T-helper 2 cell (primary cell): ENCODE measurements at places on chromosomes 5 and 9.

DNA sequence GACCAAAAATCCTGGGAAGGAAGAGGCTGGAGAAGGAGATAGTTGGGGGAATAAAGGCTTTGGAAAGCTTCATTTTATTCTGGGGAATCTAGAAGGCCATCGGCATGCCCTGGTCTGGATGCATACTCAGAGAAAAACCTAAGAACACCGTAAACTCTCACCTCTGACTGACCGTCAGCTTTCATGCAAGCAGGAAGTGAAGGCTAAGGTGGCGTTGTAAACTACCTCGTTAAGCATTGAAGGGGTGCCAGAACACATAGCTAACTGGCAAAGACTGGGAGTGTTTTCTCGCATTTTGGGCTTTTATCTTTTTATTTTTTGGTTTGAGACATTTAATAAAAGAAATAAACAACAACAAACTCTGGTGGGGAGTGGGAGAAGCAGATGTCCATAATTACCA, 2.6 kb upstream of the SLC38A9 start:
- no peak for DNase-seq

- DNase-seq = no peak
These were observed 18.7 kb downstream of the ADAMTS13 start for GRCh38 chr9:133440874-133441273.

- DNase-seq = no peak
These were observed 215.6 kb upstream of the NREP start for GRCh38 chr5:111972548-111972947.

GRCh38 chr5:124677374-124678351, 68.8 kb downstream of the ZNF608 start:
- DNase-seq = no peak

GRCh38 chr9:4935001-4935672, 49.9 kb upstream of the JAK2 start:
- DNase-seq = no peak

DNA sequence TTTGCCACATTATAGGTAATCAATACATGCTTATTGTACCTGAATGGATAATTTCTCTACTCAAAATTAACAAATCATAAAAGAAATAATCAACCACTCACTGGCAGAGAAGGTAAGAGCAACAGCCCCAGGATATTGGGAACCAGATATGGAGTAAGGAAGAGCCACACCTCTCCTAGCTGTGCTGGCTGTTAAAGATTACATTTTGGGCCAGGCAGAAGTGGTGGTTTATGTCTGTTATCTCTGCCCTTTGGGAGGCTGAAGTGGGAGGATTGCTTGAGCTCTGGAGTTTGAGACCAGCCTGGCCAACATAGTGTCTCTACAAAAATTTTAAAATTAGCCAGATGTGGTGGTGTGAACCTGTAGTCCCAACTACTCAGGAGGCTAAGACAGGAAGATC, 56.4 kb downstream of the BHMT start:
- no peak for DNase-seq

- no peak for DNase-seq
These were observed 28.2 kb downstream of the MRPL36 start for GRCh38 chr5:1771149-1772065.

- no peak for DNase-seq
These were observed 121.5 kb upstream of the SPRY4 start for GRCh38 chr5:142446131-142446959.

- no peak for DNase-seq
These were observed 152.2 kb downstream of the GABBR2 start for GRCh38 chr9:98556511-98556910.

GRCh38 chr5:18732556-18733479, 1098.6 kb downstream of the TAF11L14 start:
- DNase-seq = no peak

- no peak for DNase-seq
These were observed 149.3 kb upstream of the PPP1R26 start for GRCh38 chr9:135330307-135330631.

- no peak for DNase-seq
These were observed 27.7 kb downstream of the G3BP1 start for GRCh38 chr5:151799407-151799806.

DNA sequence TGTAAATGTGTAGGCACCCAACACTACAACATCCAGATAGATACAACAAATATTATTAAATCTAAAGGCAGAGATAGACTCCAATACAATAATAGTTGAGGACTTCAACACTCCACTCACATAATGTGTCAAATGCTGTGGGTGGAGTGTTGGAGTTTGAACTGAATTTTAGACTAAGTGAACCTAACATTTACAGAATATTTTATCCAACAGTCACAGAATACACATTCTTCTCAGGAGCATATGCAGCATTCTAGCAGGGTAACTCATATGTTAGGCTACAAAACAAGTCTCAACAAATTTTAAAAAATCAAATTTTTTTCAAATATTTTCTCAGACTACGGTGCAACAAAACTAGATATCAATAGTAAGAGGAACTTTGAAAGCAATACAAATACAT, 648.7 kb upstream of the CDH18 start:
- DNase-seq = no peak

GRCh38 chr5:158431369-158432029, 572.6 kb upstream of the CLINT1 start:
- no peak for DNase-seq

DNA sequence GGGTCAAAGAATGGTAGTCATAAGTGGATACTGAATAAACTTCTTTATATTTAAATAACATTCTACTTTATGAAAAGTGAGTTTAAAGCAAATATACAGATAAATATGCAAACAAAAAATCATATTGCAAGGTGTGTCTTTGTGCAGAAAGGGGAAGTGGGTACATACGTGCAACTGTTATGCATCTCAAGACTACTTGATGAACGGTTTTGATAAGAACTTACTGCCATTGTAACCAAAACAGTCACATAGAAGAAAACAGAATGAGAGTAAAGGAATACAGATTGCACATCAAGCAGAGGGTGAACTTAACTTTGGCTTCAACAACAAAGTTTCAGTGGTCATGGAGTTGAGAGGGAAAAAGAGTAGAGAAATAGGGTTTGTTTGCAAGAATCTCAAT, 9.9 kb downstream of the CAMK4 start:
- DNase-seq = no peak

- no peak for DNase-seq
These were observed 134.0 kb upstream of the ZNF366 start for GRCh38 chr5:72641164-72641563.

GRCh38 chr9:36832164-36832795, 201.8 kb downstream of the PAX5 start:
- DNase-seq = no peak

GRCh38 chr5:154997746-154998145, 15.8 kb upstream of the KIF4B start:
- DNase-seq = no peak

- no peak for DNase-seq
These were observed 15.4 kb downstream of the ZDHHC21 start for GRCh38 chr9:14677872-14678271.

GRCh38 chr5:2020730-2021129, 138.0 kb upstream of the IRX4 start:
- no peak for DNase-seq

DNA sequence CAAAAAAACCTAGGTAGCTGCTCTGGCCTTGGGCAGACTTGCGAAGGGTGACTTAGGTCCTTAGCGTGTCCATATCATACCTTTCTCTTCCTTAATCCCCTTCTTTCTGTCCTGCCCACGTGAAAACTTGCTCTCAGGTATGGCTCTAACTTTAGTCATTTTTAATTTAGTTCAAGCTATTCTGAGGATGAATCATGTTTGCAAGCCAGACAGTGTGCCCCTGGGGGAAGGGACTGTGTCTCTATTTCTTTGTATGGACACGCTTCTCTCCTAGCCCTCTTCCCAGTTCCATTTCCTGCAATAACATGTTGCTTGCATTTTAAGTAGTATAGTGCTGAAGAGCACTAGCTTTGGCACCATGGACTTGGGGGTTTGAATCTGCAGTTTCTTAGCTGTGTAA, 120.6 kb downstream of the PTTG1 start:
- no peak for DNase-seq
